Dermis lymphatic vessel endothelial cell (primary cell): ENCODE measurements at places on chromosomes 5 and 9. TPM values are rescaled to one million over a fixed set of nuclear protein-coding genes. Genes with fewer than 3 reads are reported as not detected.

PPP3R2 gene
- total RNA-seq = not detected in 2 replicates

ACOT12 gene
- not detected in 2 replicates for total RNA-seq

KCNV2 gene
- not detected in 2 replicates for total RNA-seq

C9orf50 gene
- not detected in 2 replicates for total RNA-seq

OSMR gene
- total RNA-seq = 6.9 and 10.8 TPM in 2 replicates
